Activated gamma-delta T cell treated with anti-CD3 and anti-CD28 coated beads, Interleukin-2, amount 50 U/mL, for 16 hours (primary cell): ENCODE measurements at places on chromosomes 7 and 10.

DNA sequence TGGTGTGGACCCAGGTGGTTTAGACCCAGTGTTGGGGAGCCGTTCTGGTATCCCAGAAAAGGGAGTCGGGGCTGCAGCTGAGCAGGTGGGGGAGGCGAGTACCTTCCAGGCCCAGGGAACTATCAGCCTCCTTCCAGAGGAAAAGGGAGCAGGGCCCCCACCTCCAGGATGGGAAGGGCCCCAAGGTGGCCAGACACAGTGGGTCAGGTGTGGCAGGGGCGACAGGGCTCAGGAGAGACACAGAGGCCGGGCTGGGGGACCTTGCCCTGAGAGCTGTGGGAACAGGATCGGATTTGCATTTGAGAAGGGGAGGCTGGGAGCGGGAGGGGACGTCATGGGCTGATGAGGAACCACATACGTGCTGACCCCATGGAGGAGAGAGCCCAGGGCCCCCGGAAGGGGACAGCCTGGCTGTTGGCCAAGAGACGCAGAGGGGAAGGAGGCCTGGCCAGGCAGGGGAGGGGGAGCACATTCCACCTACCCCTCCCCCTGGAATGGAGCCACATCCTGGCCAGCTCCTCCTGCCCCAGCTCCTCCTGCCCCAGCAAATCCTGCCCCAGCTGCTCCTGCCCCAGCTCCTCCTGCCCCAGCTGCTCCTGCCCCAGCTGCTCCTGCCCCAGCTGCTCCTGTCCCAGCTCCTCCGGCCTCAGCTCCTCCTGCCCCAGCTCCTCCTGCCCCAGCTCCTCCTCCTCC lies 9.7 kb upstream of the TTYH3 start:
- no peak for DNase-seq

GRCh38 chr10:97508342-97508741 lies 9.6 kb downstream of the UBTD1 start:
- DNase-seq: no peak

DNA sequence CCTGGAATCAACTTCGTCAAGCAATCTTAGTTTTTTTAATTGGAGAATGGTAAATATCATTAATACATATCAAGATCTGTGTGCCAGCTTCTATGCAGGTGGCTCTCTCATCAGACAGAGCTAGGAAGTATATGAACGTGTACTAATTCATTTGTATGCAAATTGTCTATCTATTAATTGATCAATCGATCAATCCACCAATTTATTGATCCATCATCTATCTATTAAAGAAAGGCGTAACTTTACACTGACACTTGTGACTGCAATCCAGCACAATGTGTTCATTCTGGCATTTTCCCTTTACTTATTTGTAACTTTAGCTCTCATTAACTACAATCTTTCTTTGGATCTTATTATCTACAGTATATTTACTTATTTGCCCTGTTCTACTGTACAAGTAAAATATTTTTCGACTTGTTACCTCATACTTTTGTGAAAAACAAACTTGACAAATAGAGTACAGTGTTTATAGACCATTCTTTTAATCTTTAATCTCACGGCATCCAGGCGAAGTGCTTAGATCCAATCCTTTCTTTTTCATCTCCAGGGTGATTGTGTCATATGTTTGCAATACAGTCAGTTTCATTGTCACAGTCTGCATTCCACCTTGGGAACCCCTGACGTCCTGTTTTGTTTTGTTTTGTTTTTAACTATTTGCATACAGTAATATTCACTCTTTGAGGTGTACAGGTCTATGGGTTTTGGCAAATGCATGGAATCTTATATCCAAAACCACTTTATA lies 22.0 kb upstream of the GHRHR start:
- DNase-seq: no peak

GRCh38 chr10:69745698-69746097 lies 56.0 kb upstream of the COL13A1 start:
- DNase-seq: no peak

GRCh38 chr7:3899559-3899991 lies 598.5 kb downstream of the SDK1 start:
- DNase-seq: no peak

GRCh38 chr10:110269374-110270318 lies 35.1 kb downstream of the SMNDC1 start:
- DNase-seq: no peak

- DNase-seq: no peak
Observed at GRCh38 chr10:6274040-6274439, 71.3 kb downstream of the PFKFB3 start.

GRCh38 chr10:91742229-91742628 lies 56.0 kb upstream of the TNKS2 start:
- no peak for DNase-seq

- no peak for DNase-seq
Observed at GRCh38 chr7:9125246-9125645, 691.8 kb downstream of the NXPH1 start.

DNA sequence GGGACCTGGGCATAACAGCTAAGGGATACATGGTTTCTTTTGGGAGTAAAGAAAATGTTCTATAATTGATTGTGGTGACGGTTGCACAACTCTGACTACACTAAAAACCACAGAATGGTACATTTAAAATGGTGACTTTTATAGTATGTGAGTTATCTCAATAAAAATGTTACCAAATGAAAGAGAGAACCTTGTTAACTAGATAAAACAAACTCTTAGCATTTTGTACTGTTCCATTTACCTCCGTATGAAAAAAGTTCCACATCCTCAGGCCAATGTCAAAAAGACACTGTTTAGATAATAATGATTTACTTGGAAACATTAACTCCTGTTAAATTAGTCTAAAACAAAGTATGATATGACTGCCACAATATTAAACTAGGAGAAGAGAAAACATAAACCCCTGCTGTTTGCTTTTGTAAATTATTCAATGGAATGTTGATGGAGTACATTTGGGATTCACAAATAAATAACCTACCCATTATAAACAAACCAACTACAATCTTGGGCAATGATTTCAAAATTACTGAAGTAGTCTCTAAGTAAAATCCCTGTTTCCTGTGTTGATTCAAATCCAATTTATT lies 60.7 kb downstream of the SMURF1 start:
- DNase-seq: no peak

- DNase-seq: no peak
Observed at GRCh38 chr10:49768329-49768728, 6.2 kb upstream of the OGDHL start.

- DNase-seq: no peak
Observed at GRCh38 chr7:127995881-127996215, 35.4 kb downstream of the LRRC4 start.

- no peak for DNase-seq
Observed at GRCh38 chr7:128071801-128072200, 40.6 kb upstream of the LRRC4 start.

DNA sequence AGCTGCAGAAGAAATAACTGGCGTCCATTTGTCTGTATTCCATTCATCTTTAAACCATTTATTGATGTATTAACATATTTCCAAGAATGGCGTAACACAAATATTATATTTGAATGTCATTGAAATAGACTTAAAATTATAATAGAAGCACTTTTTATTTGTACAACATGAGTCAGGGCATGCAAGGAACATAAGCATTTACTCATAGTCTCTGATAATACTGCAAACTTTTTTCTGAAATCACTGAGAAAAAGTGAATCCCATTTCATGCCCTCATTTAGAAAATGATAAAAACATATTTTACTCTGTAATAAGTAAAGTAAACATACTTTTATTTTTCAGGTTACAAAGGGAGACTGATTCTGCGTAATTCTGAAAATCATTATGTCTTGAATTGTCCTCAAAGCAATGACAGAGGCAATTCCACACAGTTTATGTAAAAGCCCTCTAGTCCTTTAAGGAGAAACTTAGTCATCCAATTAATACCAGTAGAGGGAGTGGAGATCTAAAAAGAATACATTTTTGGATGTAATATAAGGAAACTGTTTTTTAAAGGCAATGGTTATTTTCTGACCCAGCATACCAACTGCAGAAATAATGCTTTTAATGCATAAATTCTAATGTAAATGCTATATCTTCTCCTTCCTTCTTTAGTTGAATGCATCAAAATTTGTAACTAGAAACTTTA lies 58.1 kb downstream of the AGMO start:
- DNase-seq: no peak

DNA sequence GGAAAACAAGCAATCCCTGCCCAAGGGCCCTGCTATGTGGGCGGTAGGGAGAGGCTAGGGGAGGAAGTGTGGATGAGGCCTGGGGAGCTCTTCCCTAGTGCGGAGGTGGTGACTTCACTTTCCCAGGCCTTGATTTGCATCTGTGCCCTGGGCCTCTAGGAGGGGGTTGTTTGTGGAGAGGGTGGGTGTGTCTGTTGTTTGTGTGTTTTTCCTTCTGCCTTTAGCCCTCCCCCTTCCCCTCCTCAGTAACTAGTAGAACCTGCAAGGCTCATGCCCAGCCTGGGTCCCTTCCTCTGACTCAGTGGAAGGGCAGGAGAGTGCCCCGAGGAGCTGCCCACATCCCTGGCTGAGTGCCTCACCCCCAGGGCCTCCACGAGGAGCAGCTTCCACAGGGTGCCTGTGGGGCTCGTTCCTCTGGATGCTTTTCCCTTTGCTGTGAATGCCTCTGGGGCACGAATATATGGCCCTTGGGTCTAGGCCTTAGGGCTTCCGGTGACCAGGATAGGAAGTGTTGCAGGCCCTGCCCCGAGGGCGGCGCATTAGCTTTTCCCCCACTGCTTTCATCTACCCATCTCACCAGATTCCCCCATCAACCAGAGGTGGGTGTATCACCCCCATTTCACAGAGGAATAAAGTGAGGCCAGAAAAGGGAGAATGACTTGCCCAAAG lies 89.4 kb upstream of the DUSP5 start:
- no peak for DNase-seq

GRCh38 chr7:11517853-11518252 lies 314.1 kb downstream of the THSD7A start:
- no peak for DNase-seq

DNA sequence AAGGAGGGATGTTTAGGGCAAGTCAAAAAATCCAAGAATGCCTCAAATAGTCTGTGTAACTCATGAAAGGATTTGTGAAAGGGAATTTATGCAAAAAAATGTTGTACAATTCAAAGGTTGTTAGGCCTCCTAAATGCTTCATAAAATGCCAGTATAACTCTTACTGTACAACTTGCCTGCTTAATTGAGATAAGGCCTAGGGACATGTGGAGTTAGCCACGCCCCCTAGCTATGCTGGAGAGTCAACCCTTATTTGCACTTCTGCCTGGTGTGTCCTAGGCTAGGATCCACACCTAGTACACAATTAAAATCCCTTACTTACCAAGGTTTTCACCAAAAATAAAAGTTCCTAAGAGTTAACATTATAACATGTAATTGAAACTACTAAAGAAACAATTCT lies 77.2 kb downstream of the ZNF680 start:
- DNase-seq: no peak

GRCh38 chr10:1187151-1187854 lies 131.1 kb downstream of the WDR37 start:
- DNase-seq: no peak

GRCh38 chr10:33377658-33378025 lies 43.2 kb upstream of the NRP1 start:
- no peak for DNase-seq

GRCh38 chr10:45000752-45001380 lies at the start of gene ZNF22:
Gene ZNF22, plus strand, starts transcription at chr10:45000923. Its CDS starts 2,446 bp downstream, at chr10:45003369.
- peak; percentile 69 for DNase-seq

DNA sequence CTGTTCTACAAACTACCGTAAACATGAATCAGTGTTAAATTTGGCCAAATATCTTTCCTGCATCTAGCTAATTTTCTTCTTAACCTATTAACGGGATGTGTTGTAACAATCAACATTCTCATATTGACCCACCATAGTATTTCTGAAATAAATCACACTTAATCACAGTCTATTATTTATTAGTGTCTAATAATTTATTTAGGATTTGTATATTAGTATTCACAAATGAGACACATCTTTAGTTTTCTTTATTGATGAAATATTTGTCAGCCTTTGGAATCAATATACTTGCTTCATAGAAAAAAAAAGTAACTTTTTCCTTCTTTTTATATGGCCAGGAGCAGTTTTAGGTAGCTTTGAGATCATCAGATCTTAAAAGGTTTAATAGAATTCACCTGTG lies 4.6 kb downstream of the GIMAP7 start:
- DNase-seq: no peak

- no peak for DNase-seq
Observed at GRCh38 chr7:148505645-148506375, 84.8 kb upstream of the C7orf33 start.
